ENCODE measurements at places on chromosomes 7 and 10. TPM values are rescaled to one million over a fixed set of nuclear protein-coding genes. Genes with fewer than 3 reads are reported as not detected.

DNA sequence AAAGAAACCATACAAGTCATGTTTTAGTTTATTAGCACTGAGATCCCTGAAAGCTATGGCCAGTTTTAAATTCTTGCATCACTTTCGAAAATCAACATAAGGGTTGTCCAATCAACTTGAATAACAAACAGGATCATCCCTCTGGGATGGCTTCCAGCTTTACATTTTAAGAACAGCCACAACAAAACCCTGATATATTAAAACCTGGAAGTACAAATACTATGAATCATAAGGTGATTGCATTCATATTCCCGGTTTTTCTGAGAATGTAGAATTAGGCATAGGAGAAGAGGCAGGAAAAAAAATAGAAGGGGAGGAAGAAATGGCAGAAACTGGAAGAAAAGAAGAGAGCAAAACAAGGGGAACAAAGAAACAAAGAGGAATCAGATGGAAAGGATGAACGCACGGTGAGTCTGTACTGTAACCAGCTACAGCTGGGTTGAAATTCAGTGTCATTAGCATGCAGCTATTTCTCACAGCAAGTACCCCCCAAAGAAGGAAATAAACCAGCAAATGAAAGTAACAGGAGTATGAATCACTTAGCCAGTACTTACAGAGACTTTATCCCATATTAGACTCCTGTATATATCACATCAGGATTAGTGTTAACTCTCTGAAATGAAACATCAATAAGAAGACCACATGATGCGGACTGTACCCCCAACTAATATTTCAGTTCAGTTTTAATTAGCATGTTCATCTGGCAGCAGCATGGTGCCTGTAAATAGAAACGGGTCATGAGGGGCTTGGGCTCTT is 301.3 kb downstream of the RNLS start:
- peak; percentile 61 for DNase-seq

GRCh38 chr7:106465704-106466468 is 181.1 kb upstream of the NAMPT start:
- no peak for DNase-seq

The GPRIN2 gene
- 0.28 TPM for polyA plus RNA-seq

The BMS1 gene
- 17.3 TPM for polyA plus RNA-seq

- DNase-seq: peak; percentile 82
These were observed 83.6 kb downstream of the KMT2E start for GRCh38 chr7:105097619-105098018.

- DNase-seq: no peak
These were observed 77.5 kb upstream of the ADAM12 start for GRCh38 chr10:126465771-126466170.

GRCh38 chr10:61096056-61096455 is 152.1 kb upstream of the RHOBTB1 start:
- no peak for DNase-seq

The PNLIPRP1 gene
- polyA plus RNA-seq: not detected

- DNase-seq: peak; percentile 55
These were observed 152.5 kb downstream of the AKR1D1 start for GRCh38 chr7:138228769-138229168.

GRCh38 chr7:38317515-38317914 is 44.1 kb upstream of the TARP start:
- DNase-seq: no peak

The ZCCHC24 gene
- polyA plus RNA-seq: 55.7 TPM

DNA sequence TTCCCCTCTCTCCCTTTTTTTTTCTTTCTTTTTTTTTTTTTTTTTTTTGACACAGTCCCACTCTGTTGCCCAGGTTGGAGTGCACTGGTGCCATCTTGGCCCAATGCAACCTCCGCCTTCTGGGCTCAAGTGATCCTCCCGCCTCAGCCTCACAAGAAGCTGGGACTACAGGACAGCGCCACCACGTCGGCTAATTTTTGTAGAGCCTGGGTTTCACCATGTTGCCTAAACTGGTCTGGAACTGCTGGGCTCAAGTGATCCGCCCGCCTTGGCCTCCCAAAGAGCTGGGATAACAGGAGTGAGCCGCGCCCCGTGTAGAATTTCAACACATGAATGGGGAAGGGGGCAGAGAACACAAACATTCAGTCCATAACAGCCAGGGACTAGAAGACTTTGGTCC is 2.6 kb upstream of the SP4 start:
- DNase-seq: no peak

GRCh38 chr10:24133835-24134234 is 75.1 kb upstream of the KIAA1217 start:
- DNase-seq: no peak

GRCh38 chr10:35765066-35765527 is 123.0 kb upstream of the FZD8 start:
- DNase-seq: no peak

The NOC3L gene
- polyA plus RNA-seq: 15.5 TPM

GRCh38 chr7:120181499-120181898 is 91.5 kb upstream of the KCND2 start:
- DNase-seq: no peak

DNA sequence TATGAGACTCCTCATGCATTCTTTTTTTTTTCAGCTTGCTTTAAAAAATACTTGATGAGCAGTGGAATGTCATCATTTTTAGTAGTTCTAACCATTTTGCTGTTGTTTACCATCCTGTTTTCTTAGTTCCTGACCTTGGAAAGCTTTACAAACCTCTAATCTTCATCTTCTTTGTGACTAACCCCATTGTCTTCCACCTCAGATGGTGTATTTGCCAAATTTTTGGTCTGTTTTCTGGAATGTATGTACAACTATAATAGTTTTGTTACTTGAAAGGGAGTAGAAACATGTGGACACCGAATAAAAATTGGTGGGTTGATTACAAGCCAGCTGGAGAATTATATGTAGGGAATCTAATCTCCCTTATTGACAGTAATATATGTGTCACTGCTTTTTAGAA is 172.7 kb downstream of the SND1 start:
- no peak for DNase-seq

The BMPR1A gene
- 43.0 TPM for polyA plus RNA-seq

The PNLIP gene
- not detected for polyA plus RNA-seq

DNA sequence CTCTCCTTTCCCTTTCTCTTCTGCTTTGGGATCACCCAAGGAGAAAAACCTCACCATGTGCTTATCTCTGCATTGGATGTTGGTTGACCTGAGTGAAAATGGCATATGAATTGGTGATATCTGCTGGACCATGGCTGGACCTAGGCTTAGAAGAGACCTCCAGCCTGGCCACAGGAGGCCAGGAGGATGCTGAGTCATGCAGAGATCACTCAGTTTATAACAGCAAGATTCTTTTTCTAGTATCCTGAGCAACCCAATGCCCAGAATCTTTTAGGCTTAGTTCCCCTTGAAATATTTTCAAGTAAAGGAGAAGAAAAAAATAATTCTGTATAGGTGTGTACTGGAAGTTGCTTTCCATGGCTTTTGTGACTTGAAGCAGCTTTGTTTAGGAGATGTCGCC is 236.3 kb downstream of the KLF6 start:
- DNase-seq: no peak

DNA sequence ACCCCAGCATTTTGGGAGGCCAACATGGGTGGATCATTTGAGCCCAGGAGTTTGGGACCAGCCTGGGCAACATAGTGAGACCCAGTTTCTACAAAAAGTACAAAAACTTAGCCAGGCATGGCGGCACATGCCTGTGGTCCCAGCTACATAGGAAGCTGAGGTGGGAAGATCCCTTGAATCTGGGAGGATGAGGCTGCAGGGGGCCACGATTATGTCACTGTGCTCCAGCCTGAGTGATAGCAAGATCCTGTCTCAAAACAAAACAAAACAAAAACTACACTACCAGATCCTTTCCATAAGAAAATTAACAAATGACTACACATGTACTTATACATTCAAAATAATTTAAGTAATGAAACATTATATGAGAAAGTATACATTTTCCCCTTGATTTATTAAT is 116.4 kb upstream of the KLF6 start:
- no peak for DNase-seq

The HOXA2 gene
- polyA plus RNA-seq: 6.9 TPM

DNA sequence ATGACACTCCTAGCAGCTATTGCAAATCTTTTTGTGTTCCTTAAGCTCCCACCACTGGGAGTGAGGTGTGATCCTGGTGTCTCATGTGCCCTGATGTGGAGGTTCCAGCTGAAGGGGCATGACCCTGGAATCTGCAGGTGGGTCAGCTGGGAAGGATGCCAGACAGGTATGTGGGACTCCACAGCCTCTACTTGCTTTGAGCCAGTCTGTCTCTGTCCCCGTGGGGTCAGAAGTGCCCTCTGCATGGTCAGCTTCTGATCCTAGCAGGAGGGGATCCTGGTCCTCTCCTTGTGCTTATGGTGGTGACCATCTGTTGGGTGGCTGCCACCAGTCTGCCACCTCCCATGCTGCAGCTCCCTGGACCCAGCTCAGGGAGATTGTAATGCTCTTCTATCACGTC is 51.1 kb upstream of the COMTD1 start:
- DNase-seq: no peak

The CXCL12 gene
- 262 TPM for polyA plus RNA-seq

GRCh38 chr7:141541375-141541774 is 9.8 kb upstream of the AGK start:
- DNase-seq: no peak

GRCh38 chr10:13276749-13277365 is 23.0 kb downstream of the PHYH start:
- peak; percentile 68 for DNase-seq

The LRMDA gene
- 6.3 TPM for polyA plus RNA-seq

DNA sequence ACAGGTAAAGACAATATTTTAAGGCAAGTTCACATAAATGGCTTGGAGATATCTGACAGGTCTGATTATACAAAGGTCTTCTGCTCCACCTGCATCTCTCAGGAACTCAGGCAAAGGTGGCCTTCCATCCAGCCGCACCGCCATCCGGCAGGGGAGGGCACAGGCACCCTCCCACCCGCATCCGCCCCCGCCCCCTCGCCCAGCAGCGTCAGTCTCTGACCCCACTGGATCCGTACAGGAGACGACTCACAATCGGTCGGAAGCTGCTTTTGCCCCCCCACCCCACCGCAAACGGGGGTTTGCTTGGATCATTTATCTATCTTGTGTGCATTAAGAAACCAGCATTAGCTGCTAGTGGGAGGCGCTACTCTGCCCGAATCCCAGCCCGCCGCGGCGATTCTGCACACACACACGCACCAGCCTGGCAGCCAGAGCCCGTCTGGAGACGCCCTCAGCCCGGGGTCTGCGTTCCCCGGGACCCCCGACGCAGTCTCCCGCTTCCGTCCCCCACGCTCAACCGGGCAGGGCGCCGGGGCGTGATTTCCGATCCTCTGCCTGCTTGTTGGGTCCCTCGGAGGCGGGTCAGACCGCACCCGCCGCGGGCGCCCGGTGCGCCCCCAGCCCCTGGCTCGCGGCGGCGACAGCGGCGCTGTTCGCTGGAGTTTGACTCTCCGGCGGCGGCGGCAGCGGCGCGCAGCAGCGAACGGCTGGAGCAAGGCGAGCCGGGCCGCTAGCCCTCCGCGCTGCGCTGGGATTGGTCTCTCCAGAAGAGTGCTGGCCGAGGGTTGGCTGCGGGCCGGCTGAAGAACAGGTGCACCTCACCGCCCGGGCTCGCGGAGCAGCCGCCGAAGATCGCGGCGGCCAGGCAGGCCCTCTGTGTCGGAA is 820 bp upstream of the NRG3 start:
- peak; percentile 41 for DNase-seq

The BRAT1 gene
- 12.4 TPM for polyA plus RNA-seq

DNA sequence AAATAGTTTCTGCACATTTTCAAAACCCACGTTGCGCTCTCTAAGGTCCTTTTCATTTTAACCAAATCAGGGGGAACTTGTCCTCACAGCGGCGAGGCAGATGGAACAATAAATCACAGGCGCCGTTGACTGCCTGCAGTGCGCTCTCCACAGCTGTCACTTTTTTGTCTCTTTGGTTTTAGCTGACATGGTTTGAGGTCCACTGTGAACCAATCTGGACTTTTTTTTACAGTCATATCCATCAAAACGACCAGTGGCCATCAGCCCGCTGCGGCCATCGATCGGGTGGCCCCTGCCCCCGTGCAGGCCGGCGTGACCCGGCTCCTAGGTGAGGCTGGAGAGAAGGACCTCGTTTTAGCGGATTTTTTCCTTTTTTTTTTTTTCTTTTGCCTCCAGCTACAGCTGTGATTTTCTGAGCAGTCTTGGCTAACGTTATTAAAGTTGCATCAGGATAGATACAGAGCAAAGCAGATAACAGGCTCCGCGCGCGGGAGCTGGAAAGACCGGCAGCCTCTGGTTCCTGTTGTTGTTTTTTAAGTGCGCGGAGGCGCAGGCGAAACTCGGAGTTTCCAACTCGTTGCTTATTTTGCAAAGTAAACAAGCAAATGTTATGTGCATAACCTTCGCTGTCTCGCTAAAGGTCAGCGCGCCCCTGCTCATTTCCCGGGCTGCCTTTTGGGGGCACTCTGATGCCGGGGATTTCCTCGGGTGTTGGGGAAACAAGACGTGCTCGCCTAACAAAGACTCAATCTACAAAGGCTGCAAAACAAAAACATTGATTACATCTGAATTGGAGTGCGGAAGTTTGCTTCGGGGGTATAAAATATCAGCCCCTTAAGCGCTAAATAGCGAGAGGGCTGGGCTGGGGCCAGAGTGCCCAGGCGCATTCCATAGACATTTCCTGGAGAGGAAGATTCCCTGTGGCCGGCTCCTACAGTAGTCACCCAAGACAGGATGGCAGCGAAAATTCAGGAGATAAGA is 414.8 kb upstream of the MKI67 start:
- peak; percentile 92 for DNase-seq

DNA sequence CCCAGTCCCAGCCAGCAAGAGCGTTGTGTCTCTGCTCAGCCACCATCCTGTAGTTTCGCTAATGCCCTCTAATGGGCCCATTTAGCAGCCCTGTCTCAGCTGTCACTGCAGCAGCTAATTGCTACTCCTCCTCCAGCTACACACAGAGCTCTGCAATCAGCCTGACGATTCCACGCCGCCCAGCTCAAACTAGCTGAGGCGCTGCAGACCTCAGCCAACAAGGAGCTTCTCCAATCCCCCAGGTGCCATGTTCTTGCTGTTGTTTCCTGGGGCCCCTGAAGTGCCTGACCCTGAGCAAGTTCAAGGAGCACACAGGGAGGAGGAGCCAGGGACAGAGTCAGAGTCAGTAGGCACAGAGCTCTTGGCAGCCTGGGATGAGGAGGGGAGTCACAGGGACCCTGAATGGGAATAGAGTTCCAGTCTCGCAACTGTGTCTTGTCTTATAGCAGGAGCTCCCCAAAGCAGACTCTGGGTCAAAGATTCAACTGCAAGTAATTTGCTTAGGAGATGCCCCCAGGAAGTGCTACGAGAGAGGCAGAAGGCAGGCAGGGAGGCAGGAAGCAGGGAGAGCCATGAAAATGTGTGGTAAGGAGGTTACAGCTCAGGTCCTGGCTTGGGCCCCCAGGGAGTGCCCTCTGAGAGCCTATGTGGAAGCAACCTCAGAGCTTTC is 135.8 kb upstream of the UNC5B start:
- DNase-seq: no peak

The SKIDA1 gene
- polyA plus RNA-seq: 1.7 TPM

Data from muscle of back (tissue), 13 donors.